Glomerular endothelial cell (primary cell): ENCODE measurements at places on chromosomes 16 and 17.

DNA sequence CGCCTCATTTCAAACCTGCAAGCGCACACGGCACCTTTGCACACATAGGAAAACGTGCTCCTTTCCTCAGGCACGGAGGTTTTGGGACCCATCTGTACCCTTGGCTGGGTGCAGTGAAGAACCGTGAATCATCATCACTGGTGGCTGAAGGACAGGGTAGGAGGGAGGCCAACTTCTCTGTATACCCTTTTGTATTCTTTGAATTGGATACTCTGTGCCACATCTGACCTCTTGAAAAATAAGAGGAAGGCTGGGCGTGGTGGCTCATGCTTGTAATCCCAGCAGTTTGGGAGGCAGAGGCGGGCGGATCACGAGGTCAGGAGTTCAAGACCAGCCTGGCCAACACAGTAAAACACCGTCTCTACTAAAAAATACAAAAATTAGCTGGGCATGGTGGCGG, 11.7 kb downstream of the GPRC5B start:
- no peak for DNase-seq

GRCh38 chr17:55726440-55726839, 3.8 kb upstream of the TMEM100 start:
- DNase-seq, result no peak

DNA sequence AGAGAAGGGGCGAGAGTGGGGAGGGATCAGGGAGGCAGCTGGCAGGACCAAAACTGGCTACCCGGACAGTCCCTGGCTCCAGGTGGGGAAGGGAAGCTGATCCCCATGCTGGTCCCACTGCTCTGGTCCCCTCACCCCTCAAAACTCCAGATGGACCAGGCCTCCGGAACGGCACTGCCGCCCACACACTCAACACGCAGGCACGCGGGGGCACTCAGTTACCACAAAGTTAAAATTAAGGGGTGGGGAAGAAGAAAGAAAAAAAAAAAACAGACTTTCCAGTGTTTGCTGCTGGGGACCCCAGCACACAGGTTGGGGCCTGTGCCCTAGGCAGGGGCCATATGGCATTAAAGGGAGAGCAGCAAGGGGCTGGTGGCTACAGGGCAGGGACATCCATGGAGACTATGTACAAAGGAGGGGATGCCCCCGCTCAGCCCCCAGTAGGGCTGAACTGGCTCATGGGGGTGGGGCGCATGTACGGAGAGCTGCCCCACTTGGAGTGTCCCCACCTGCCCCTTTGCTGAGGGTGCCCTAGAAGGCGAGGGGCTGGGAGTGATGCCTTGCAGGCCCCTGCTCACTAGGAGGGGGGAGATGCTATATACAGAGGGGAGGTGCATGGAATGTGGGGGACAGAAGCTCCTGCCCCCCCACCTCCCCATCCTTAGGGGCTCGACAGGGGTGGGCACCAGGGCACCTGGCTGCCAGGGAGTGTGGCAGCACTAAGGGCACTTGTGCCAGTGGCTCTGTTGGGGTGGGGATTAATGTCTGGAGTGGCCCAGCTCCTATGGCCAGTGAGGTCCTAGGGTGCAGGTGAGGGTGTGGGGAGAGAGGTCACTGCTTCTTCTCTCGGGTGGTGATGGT, 5.6 kb downstream of the TP53I13 start:
- no peak for DNase-seq

- DNase-seq, result no peak
Observed at GRCh38 chr17:50432125-50432762, 6.2 kb downstream of the ACSF2 start.

- no peak for DNase-seq
Observed at GRCh38 chr17:82097184-82097918, 685 bp downstream of the FASN start.

DNA sequence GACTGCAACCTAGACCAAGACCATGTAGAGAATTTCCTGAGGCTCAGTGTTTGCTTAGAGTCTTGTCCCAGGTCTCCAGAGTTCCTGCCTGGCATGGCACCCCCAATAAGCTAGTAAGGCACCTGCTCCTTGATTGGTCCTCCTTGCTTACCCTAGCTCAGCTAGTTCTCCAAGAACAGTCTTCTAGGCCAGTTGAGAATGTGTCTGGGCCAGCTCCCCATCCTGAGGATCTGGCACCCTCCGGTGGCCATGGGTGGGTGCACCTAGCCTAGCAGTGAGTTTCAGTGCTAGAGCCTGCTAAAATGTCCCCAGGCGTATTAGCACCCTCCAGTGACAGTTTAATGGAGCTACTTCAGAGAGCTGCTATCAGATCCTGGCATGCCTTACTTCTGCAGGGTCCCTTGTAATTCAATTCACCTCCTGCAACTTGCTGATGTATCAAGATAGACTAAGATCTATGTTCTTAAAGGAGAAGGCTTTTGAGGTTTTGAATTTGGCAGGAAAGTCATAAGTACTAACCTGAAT, 44.4 kb upstream of the MED13 start:
- no peak for DNase-seq

- no peak for DNase-seq
Observed at GRCh38 chr17:7858522-7858810, 663 bp downstream of the CYB5D1 start.

DNA sequence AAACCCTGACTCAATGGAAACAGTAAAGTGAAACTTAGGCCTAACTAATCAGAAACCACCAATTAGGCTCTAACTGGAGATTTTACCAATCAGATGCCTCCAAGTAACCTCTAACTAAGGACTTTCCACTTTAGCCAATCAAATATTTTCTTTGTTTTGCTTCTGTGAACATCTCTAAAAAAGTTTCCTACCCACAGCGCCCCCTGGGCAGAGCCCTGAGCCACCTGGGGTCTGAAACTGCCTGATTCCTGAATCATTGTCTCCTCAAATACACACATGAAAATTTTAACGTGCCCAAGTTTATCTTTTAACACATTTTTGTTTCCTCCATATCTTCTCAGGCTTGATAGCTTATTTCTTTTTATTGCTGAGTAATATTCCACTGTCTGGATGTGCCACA, 19.0 kb downstream of the ADAD2 start:
- DNase-seq, result no peak

DNA sequence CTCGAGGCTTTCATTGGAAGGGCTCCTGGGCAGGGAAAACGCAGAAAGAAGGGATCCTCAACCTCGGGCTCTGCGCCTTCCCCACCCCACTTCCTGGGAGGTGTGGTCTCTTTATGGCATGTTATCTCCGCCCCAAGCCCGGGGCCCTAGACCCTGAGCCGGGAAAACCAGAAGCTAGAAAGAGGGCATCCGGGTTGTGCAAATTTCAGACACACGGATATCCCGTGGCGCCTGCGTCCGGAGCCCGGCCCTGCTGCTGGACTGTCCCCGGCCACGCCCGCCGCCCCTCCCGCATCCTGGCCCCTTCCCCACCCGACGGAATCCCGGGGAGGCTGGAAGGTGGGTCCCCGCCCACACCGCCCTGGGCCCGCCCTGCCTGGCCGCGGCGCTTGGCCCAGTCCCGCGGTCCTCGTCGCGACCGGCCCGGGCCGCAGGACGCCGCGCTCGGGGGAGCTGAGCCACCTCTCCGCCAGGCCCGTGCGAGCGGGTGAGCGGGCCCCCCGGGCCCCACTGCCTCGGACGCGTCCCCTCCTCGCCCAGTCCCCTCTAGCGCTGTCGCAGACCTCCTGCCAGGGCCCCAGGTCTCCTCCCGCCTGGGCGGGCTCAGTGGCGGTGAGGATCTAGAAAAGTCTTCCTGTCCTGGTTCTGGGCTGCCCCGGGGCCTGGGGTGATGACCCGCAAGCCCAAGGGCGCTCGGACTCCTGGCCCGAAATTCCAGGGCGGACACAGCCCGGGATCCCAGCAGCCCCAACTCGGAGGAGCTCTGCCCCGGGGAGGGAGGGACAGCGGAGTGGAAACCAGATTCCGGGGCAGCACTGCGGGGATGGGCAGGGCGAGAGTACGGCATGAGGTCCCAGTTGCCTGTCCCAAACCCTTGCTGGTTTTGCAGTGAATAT, at the start of gene SLC16A5:
TSS of gene SLC16A5 (plus strand) at position 397 of the 896 bp plus-strand sequence. CDS start 5,683 bp downstream, outside the sequence.
- DNase-seq, result peak; percentile 42

DNA sequence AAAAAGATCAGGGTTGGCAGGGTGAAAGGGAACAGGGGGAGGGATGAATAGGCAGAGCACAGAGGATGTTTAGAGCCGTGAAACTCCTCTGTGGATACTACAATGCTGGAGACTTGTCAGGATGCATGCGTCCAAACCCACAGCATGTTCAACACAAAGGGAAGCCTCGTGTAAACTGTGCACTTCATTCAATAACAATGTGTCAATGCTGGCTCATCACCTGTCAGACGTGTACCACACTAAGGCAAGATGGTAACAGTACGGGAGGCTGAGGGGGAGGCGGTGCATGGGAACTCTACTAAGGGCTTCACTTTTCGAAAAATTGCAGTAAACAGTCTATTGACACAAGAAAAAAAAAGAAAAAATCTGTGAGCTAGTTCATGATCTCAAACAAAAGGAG, 63.7 kb downstream of the C16orf95 start:
- no peak for DNase-seq

- no peak for DNase-seq
Observed at GRCh38 chr17:27621942-27622559, 8.9 kb upstream of the LGALS9 start.

- no peak for DNase-seq
Observed at GRCh38 chr17:50682938-50683337, 24.8 kb downstream of the ANKRD40 start.

- no peak for DNase-seq
Observed at GRCh38 chr16:51449441-51449840, 298.4 kb upstream of the SALL1 start.

GRCh38 chr16:56897026-56897799, 32.2 kb downstream of the SLC12A3 start:
- DNase-seq, result no peak

GRCh38 chr17:51793686-51794085, 364.8 kb downstream of the CA10 start:
- DNase-seq, result no peak

- no peak for DNase-seq
Observed at GRCh38 chr16:29983420-29984136, 9.9 kb downstream of the TAOK2 start.

- DNase-seq, result peak; percentile 81
Observed at GRCh38 chr16:87464691-87465300, 28.0 kb downstream of the ZCCHC14 start.

DNA sequence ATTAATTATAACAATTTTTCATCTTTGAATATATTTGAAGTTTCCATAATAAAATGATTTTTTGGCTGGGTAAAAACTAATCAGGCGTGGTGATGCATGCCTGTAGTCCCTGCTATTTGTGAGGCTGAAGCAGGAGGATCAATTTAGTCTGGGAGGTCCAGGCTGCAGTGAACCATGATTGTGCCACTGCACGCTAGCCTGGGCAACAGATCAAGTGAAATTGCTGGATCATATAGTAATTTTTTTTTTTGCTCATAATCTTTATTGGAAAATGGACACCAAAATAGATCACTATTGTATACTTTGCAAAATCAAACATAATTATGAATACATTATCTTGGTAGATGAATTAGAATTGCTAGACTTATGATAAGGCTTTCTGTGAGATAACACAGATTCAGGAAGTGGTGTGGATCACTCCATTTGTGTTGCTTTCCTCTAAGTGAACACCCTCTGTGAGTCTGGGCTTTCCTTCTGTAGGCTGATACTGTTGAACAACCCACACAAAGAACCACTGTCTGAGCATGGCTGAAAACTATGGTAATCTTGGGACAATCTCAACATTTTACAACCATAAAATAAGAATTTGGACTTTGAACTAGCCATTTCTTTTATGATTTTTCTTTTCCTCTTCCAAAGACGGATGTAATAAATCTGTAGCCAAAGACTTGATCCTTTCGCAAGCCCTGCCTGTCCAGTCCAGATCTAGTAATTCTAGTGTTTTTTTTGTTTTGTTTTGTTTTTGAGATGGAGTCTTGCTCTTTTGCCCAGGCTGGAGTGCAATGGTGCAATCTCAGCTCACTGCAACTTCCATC, 5.6 kb upstream of the ST3GAL2 start:
- no peak for DNase-seq

DNA sequence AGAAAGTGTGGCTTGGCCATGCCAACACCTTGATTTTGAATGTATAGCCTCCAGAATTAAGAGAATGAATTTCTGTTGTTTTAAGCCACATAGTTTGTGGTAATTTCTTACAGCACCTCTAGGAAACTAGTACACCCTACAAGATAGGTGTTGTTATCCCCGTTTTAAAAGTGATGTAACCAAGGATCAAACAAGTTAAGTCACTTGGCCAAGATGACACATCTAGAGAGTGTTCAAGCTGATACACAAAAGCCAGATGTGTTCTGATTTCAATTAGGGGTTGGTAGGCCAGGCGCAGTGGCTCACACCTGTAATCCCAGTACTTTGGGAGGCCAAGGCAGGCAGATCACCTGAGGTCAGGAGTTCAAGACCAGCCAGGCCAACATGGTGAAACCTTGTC, 396.5 kb upstream of the SOX9 start:
- no peak for DNase-seq

GRCh38 chr16:50244504-50245416, 21.6 kb upstream of the ADCY7 start:
- DNase-seq, result no peak

DNA sequence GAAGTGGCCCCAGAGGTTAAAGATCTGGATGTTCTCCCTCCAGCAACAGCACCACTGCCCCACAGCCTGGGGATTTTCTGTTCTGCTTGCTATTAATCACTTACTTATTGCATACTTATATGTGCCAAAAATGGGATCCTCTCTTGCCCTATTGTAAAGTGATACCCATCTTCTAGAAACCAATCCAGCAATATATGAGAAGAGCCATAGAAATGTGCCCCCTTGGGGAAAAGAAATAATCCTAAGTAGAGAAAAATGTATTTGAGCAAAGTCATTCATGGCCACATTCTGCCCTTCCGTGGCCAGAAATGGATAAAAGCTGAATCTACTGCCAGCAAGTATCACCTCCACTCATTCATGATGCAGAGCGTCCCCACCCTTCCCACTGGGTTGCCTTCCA, 20.9 kb downstream of the SOST start:
- no peak for DNase-seq

- no peak for DNase-seq
Observed at GRCh38 chr16:84193480-84193879, 2.5 kb downstream of the ADAD2 start.

DNA sequence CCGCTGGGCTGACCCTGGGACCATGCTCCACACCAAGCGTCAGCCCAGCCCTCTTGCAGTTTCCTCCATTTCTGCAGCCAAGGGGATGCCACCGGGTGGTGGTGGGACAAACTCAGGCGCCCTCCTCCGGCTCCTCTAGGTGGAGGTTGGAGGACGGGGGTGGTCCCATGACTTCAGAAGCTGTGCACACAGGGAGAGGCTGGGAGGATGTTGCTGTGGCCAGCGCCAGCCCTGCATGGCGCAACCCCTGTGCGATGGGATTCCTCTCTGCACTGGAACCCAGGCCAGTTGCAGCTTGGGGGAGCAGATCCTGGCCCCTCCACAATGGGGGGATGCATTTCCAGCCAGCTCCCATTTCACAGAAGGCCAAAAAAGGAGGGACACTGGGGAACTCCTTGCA, 246.5 kb downstream of the C16orf95 start:
- no peak for DNase-seq

DNA sequence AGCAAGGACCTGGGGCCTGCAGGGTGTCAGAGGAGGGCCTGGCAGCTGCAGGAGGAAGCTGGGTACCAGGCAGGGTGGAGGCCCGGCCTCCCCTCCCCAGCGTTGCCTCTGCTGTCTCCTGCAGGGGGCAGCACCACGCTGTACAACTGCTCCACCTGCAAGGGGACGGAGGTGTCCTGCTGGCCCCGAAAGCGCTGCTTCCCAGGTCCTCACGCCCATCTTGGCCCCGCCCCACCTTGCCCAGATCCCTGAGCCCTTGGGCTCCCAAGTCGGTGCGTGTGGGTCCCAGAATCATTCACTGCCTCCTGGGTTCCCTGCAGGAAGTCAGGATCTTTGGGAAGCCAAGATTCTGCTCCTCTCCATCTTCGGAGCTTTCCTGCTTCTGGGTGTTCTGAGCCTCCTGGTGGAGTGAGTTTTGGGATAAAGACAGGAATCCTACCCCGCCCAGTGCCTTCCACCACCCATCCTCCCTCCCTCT, 1.2 kb downstream of the TMEM95 start:
- DNase-seq, result no peak
